ENCODE measurements at places on chromosomes 1 and 21.

GRCh38 chr1:116956378-116956777, 45.2 kb upstream of the CD101 start:
- DNase-seq, result no peak

DNA sequence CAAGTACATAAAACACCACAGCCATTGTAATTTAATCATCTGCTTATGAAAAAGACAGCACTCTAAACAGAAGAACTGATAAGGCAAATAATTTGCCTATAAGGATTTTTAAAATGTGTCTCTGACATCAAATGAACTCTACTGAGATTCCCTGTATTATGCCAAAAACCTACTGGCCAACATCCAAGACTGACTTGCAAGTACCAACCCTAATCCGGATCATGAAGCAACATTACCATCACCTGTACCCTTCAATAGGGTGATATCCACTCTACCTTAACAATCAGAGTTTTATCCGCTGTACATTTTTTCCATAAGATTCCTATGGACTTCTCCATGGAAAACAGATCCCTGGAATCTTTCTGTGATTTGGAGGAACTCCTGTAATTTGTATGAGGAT, 4.6 kb downstream of the RGS7 start:
- no peak for DNase-seq

DNA sequence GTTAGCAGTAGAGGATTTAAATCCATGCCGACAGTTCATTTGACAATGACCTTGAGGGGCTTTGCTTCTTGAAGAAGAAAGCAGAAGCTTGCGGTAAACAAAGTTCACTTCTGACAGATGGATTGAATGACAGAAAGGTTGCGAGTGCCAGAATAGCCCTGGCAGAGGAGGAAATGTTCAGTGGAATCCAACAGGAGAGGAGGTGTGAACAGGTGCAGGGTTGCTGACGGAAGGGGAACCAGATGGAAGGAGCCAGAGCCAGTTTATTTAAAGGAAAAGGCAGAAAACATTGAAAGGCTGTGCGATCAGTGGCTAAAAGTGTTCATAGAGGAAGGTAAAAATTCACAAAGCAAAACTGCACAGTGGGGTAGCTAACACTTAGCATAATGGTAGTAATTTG, 141.0 kb downstream of the SDCCAG8 start:
- DNase-seq, result no peak

DNA sequence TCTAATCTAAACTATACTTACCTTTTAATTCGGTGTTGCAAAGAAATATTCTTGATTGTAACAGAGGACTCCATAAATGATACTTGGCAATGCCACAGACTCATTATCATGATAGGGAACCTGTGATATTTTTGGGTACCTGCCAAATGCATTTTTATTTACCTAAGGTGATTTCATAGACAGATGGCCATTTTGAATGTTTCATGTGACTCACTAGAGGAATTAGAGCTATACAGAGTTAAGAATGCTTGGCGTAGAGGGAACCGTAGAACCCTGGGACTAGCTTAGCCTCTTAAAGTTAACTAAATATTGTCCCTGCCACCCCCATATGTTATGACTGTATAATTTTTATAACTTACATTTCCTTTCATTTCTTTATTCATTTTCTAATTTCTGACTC, 136.1 kb downstream of the DISP1 start:
- DNase-seq, result no peak

- DNase-seq, result no peak
Observed at GRCh38 chr1:19477284-19478249, 7.8 kb downstream of the CAPZB start.

DNA sequence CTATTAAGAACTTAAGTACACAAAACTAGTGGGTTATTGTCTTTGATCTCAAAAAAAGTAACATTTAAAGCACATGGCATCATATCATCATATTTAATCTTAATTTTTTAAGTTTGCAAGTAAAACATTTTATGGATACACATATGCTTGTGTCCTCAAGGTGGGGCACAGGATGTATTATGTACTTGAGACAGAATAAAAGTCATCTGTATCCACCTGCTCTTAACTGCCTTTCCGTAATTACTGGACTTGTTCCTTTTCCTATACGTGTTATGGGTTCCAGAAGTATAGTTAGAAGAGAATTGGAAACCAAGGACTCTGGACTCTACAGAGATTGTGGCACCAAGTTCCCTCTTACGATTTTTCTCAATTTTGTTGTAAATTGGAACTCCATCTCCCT, 79.4 kb downstream of the FCRL5 start:
- DNase-seq, result no peak

- DNase-seq, result peak; percentile 13
Observed at GRCh38 chr1:103180660-103181059, 72.3 kb upstream of the COL11A1 start.

GRCh38 chr1:17276568-17276967, 27.7 kb downstream of the PADI3 start:
- peak; percentile 72 for DNase-seq

DNA sequence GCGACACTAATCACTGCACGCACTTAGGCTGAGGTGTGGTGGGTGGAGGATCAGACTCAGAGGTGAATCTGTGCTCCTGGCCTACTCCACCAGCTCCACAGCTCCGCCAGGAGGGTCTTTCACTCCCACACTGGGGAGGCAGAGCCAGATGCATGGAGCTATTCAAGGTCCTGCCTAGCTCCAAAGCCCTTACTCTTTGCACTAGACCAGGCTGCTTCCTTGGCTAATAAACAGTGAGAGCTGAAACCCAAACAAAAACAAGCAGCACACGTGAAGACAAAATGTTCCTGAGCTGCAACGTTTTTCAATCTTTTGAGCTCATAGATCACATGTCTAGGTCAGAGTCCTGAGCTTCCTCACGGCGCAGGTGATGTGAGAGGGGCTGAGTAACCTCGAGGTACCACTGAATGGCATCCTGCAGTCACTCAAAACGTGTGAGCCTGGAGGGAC, 19.2 kb downstream of the CAPZB start:
- no peak for DNase-seq

GRCh38 chr1:72846476-72847278, 564.3 kb upstream of the NEGR1 start:
- DNase-seq, result no peak

GRCh38 chr1:231903586-231904081, 277.0 kb downstream of the DISC1 start:
- DNase-seq, result no peak

Data from GM03348 (cell line).